ENCODE measurements at places on chromosomes 11 and 22.
A peak's percentile ranks its signal among the peaks of the same experiment; 100 is the strongest.

DNA sequence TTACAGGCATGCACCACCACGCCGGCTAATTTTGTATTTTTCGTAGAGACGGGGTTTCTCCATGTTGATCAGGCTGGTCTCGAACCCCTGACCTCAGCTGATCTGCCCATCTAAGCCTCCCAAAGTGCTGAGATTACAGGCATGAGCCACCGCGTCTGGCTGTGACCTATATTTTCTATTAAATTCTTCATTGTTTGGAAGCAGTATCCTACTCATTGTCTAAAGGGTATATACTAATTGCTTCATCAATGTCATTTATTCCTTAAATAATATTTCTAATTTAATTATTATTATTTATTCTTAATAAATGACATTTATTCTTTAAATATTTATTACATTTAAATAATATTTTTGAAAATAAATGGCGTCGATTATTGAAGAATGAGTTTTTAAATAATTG lies 817.3 kb upstream of the API5 start:
- DNase-seq: no peak

GRCh38 chr11:34609850-34610249 lies 11.0 kb upstream of the EHF start:
- DNase-seq: no peak

DNA sequence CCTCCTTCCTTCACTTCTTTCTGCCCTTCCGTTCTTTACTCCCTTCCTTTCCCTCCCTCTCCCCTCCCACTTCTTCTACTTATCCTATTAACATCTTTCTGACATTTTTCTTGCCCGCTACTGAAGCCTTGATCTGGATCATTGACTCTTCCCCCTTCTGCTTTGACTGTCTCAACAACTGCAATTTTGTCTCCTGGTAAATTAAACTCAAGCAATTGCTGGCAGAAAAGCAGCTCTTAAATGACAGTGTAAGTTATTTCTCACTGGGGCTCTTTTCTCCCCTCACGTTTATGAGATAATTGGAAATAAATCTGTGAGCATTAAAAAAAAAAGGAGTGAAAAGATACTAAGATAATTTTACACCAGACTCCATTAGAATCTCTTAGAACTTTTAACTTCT lies 120.0 kb downstream of the SLC17A6 start:
- no peak for DNase-seq

DNA sequence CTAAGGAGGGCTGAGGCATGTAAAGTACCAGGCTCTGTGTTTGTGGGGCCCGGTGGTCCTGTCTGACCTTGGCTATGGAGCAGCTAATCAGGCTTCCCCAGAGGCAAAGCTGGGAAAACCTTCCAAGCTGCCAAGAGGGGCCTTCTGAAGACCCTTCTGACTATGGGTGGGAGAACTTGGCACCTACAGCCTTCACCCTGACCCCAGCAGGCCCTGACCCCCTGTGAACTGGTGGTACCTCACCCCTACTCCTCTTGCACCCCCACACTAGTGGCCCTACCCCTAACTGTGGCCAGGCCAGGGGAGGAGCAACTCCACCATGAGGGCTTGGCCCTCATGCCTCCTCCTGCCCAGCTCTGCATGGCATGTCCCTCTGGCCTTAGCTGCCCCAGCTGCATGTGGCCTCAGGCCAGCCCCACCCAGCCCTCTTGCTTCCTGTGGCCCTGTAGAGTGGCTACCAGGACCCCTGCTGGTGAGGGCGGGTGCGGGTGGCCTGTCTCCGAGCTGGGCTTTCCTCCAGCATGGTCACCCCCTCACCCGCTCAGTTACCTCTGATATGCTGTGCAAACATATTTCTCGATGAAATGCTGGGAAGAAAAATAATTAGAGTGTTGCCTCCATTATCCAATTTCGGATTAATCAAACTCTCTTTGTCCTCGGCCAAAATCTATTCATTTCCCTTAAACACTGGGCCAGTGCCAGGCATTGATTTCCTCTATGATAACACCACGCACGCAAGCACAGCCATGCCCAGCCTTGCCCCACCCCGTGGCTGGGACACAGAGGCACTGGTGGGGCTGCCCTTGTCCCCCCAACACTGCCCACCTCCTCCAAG lies 7.5 kb downstream of the GNAZ start:
- DNase-seq: no peak

DNA sequence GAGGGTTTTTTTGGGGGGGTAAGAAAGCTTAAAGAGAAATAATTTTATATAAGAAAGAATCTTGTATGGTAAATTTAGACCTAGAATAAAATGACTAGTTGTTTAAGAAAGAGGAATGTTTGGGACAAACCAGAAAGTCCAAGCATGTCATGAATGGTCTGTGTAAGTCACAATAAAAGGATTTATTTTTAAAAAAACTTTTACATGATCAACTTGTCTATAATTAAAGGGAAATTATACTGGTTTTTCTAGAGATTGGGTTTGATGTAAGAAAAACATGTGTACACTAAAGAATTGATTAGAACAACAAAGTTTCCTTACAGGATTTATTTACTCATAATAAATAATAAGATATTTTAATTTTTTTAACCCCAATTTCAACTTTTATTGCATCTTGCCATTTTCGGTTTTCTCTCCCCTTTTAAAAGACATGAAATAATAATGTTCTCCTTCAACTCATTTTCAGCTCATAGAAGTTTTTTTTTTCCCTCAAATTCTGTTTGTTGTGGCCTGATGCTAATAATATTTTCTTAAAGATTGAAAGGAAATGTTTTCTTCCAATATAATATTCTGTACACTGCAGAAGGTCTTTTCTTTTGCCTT lies 35.4 kb upstream of the INCENP start:
- DNase-seq: no peak

DNA sequence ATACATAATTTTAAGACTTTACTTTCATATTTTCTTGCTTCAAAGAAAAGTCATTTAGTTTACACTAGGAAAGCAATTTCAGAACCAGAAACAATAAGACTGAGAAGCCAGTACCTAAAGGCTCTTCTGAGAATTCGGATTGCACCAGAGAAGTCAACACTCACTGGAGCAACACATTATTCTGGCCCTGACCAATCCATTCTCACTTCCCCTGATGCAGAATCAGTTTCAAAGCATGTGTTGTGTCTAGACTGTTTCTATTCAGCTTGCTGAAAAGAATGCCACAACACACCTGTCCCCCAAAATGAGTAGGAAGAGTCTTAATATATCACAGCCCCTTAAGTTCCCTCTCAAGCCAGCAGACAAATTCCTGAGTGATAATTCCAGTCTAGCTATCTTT lies 1074.3 kb upstream of the TENM4 start:
- DNase-seq: no peak

DNA sequence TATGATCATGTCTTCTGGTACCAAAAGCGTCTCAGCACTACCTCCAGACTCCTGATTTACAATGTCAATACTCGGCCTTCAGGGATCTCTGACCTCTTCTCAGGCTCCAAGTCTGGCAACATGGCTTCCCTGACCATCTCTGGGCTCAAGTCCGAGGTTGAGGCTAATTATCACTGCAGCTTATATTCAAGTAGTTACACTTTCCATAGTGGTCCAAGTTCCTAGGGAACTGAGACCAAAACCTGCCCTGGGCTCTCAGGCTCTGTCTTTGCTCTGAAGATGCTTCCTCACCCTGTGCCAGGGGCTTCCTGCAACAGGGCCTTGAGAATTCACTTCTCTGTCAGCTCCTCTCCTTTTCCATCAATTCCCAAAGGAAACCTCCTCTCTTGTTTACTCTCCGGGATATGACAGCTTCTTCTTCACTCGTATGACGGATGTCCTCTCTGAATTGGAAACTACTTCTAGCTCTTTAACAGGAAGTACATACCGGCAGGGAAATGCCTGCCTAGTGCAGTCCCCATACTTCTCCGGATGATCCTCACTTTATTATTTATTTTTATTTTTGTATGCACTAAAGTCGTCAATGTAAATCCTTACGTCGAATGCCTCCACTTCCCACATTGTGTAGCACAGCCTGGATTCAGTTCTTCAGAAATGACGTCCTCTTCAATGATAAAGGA lies 29.6 kb upstream of the PRAME start:
- no peak for DNase-seq

DNA sequence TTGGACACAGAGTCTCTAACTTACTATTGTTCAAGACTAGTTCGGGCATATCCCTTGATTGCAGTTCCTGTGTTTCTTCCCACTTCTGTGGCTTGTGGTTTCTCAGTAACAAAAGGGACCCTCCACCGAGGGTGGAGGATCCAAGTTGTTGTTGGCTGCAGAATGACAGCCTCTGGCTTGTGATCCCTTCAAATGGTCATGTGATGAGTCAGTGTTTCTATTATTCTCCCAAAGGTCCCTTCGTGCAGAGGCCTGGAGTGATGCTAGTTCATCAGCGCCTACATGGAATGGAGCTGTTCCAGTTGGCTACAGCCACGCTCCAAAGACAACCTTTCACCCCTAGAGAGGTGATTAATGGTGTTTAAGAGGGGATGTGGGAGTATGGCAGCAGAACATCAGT lies 2.6 kb upstream of the VWCE start:
- peak; percentile 53 for DNase-seq

GRCh38 chr11:19403196-19403895 lies 162.6 kb upstream of the E2F8 start:
- DNase-seq: no peak

GRCh38 chr11:96196181-96196662 lies 146.8 kb downstream of the MAML2 start:
- no peak for DNase-seq

Measured in HTR-8/SVneo (cell line).